ENCODE measurements at places on chromosomes 4 and X.

DNA sequence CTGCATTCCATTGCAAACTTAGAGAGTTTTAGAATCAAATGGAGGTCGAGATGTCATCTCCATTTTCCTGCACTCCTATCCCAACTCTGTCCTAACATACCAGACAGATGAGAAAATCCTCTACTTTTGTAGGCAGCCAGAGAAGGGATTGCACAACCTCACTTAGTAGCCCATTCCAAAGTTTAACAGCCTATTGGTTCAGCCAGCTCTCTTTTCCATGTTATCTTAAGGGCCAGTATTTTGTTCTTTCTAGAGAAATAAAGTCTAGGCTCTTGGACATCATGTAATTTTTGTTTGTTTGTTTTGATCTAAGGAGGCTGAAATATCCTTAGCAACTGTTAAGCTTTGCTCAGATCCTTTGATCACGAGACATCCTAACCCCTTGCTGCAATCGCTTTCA, 173.0 kb downstream of the COX18 start:
- no peak for DNase-seq

DNA sequence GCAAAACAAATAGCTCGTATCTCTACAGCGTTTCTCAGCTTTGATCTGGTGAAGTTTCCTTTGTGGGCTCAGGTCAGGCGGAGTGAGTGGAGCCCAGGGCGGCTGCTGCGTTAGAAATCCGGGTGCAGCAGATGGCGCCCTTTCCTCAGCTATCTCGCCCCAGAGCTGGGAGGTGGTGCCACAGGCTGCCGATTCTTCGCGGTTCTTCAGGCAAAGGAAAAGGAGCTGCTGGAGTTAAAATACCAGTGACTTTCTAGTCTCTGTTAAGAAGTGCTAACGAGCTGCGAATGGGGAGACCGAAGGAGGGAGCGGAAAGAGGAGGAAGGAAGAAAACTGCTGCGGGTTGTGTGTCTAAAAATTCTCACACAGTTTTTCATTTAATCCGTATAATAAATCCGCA, 114.6 kb downstream of the CPE start:
- DNase-seq: peak; percentile 44

DNA sequence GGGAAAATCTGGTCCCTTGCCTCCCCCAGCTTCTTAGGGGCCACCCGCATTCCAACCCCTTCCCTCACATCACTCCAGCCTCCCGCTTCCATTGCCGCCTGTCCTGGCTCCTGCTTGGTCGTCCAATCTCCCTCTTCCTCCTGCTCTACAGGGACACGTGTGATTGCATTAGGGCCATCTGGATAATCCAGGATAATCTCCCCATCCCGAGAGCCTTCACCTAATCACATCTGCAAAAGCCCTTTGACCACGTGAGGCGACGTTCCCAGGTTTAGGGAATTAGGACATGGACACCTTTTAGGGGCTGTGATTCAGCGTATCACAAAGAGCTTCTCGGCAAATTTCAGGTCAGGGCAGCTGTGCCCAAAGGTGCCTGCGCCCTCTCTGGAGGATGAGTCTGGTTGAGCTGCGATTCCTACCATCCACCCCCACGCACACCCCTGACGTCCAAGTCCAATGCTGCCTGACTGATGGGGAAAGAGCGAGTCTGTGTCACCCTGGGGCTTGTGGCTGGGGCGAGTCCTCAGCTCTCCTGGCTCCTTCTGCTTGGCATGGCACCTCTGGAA, 104.6 kb downstream of the PSAPL1 start:
- no peak for DNase-seq

- DNase-seq: no peak
Measured at GRCh38 chr4:22478426-22478825, 37.4 kb downstream of the ADGRA3 start.

- DNase-seq: peak; percentile 71
Measured at GRCh38 chr4:152679414-152680281, at the start of gene TMEM154. Gene TMEM154, minus strand, starts transcription at chr4:152679997. Its CDS starts 64 bp downstream, at chr4:152679933.

GRCh38 chrX:103520386-103520785, 1.1 kb upstream of the RAB40A start:
- DNase-seq: no peak

- no peak for DNase-seq
Measured at GRCh38 chr4:38673130-38673978, 9.4 kb downstream of the KLF3 start.

DNA sequence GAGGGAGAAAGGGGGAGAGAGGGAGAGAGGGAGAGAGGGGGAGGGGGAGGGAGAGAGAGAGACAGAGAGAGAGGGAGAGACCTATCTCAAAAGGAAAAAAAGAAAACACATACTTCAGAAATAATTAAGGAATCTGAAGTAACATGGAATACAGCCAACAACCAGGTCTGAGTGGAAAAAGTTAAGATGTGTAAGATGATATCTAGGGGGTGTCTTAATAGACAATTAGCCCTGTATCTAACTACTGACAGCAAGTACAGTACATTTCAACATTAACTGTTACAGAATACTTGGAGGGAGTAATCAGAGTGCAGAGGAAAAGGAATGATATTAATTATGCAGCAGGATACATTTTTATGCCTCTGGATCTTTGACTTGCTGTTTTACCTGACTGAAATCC, 22.4 kb downstream of the NUP54 start:
- no peak for DNase-seq

DNA sequence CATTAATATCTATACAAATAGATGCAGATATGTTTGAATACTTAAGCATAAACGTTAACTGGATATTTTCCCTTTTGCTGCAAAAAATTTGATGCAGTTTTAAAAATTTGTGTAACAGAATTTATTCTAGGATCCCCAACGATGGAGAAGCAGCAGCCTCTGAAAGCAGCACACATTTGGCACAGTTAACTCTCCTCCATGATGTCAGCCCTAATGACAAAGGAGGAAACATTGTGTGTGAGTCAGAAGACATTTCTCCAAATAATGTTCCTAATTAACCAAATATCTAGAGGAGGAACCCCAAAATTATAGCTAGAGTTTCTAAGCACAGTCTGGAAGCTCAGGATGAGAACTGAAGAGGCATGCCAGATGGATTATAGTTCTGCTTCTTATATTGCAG, 281.9 kb upstream of the MAD2L1 start:
- DNase-seq: no peak

GRCh38 chr4:53228036-53228435, 137.8 kb downstream of the SCFD2 start:
- no peak for DNase-seq

DNA sequence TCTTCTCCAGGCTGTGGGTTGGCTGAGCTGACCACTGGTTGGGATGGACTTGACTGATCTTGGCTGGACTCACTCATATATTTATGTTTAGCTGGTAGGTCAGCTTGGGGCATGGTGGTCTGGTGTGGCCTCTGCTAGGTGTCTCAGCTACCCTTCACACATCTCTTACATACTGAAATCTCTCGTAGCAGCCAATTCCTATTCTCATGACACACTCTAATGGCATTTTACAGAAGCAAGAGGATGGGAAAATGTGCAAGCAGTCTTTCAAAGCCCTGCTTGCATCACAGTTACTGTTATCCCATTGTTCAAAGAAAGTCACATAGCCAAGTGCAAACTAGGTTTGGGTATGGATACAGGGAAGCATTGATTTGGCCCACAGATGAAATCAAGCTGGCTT, 55.5 kb upstream of the PCDH18 start:
- no peak for DNase-seq

DNA sequence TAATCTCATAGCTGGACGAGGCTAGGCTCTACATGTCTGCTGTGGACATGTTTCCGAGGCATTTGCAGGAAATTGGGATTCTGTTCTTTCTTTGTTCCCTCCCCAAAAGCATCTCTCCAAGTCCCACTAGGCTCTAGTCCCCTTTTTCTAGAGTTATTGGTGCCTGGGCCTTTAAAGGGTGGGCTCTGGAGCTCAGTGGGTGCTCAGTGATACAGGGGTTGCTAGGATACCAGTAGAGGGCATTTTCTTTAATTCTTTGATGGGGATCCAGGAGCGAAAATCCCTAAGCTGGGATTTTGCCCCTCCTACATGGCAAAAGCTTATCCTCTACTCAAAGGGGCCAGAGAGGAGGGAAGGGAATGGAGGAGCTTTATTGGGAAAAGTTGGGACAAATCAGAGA, 34.2 kb downstream of the ARHGEF9 start:
- no peak for DNase-seq

GRCh38 chr4:26482508-26483462, 7.5 kb downstream of the CCKAR start:
- no peak for DNase-seq

- no peak for DNase-seq
Measured at GRCh38 chrX:121921258-121921657, 873.8 kb downstream of the GLUD2 start.

DNA sequence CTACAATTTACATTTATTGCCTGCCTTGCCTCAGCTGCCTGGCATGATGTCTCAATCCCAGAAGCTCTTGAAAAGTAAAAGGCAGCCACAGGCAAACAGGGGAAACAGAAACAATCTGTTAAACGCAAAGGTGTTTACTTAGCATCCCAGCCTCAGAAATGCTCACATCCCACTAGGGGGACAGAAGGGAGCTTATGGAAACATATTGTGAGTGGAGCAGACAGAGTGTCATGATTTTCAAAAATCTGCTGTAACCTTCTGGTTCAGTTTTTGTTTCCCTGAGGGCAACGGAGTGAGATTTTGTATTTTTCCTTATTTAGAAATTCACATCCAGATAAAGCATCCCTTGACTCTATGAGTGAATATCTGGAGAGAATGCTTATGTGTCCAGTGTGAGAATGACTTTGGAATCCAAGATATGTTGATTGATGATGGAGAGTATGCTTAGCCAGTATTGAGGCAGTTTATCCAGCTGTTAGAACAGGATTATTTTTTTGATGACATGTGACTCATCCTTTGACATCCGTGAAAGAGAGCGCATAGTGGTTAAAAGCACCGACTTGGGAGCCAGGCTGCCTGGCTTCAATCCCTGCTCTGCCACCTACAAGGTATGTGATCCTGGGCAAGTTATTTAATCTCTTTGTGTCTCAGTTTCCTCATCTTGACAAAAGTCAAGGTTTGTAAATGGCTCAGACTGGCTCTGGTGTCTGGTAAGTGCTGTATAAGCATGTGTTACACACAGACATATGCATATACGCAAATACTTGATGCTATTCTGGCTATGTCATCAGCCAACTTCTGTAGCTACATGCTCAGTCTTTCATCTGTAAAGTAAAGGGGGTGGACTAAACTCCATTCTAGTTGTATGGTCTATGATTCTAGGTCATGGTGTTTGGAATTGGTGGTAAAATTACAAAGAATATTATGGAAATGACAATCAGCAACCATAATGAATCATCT, 381.2 kb downstream of the RAPGEF2 start:
- DNase-seq: no peak

GRCh38 chr4:31051151-31051550, 331.0 kb downstream of the PCDH7 start:
- DNase-seq: no peak

DNA sequence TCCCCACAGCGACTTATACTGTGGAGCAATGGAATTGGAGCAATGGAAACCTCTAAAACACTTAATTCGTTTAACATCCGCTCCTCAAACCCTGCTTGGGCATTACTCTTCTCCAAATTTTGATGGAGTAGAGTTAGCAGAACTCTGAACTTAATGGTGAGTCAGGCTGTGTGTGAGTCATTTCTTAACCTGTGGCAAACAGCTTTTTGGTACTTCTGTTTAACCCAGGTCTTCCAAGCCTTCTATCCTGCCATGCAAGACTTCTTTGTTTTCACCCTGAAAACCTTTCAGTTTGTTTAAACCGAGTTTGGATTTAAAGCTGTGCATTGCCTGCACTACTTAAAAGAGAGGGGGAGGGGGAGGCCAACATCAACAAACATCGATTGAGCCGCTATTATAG, 3.6 kb upstream of the AMOT start:
- DNase-seq: no peak

- no peak for DNase-seq
Measured at GRCh38 chr4:61514991-61515390, 314.9 kb downstream of the ADGRL3 start.

DNA sequence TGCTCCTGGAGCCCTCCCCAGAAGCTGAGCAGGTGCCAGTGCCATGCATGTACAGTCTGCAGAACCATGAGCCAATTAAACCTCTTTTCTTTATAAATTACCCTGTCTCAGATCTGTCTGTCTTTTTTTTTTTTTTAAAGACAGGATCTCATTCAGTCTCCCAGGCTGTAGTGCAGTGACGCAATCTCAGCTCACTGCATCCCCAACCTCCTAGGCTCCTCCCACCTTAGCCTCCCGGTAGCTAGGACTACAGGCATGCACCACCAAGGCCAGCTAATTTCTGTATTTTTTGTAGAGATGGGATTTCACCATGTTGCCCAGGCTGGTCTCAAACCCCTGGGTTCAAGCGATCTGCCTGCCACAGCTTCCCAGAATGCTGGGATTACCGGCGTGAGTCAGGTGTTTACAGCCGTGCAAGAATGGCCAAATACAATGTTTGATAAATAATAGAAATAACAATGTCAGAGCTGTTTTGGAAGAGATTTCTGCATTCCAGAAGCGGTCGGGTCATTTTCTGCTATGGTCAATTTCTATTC, 68.8 kb downstream of the SLC2A9 start:
- no peak for DNase-seq

GRCh38 chrX:39204945-39205344, 403.7 kb downstream of the MID1IP1 start:
- DNase-seq: no peak

DNA sequence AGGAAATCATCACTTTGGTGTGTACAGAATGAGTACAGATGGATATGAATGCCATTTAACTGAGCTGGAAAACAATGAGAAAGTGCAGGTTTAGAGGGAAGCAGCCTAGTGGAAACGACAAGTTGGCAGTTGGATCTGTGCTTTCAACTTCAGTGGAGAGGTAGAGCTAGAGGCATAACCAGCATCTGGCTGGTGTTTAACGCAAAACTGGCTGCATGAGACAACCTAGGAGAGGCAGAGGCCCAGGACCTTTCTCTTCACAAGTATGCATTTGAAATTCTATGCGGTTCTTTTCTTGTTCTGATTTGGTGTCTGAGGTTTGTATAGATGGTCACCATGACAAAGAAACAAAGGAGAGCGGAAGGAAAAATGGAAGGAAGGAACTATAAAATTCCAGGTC, 63.1 kb downstream of the ANXA5 start:
- DNase-seq: no peak

- DNase-seq: no peak
Measured at GRCh38 chrX:107709266-107709806, 66.3 kb downstream of the TSC22D3 start.

GRCh38 chr4:138114434-138114833, 127.7 kb downstream of the SLC7A11 start:
- no peak for DNase-seq

- no peak for DNase-seq
Measured at GRCh38 chr4:70628444-70628843, at the start of gene ENAM. Gene ENAM, plus strand, starts transcription at chr4:70628744. Its CDS starts 757 bp downstream, at chr4:70629501.

Measured in activated T-helper 2 cell treated with anti-CD3 and anti-CD28 coated beads, Interferon-gamma antibody, Interleukin-2, Interleukin-4, amounts not matched to agents 10 μg/mL and 5 μg/mL and 100 μg/mL, durations not matched to agents 14 hours and 24 hours and 36 hours (primary cell).